LNCaP clone FGC (cell line): ENCODE measurements at places on chromosomes 16 and 17.
A peak's percentile ranks its signal among the peaks of the same experiment; 100 is the strongest.

GRCh38 chr17:51119415-51120356 lies 982 bp downstream of the SPAG9 start:
- DNase-seq = no peak

- DNase-seq = no peak
These were observed 85.4 kb downstream of the IRX3 start for GRCh38 chr16:54201200-54201599.

DNA sequence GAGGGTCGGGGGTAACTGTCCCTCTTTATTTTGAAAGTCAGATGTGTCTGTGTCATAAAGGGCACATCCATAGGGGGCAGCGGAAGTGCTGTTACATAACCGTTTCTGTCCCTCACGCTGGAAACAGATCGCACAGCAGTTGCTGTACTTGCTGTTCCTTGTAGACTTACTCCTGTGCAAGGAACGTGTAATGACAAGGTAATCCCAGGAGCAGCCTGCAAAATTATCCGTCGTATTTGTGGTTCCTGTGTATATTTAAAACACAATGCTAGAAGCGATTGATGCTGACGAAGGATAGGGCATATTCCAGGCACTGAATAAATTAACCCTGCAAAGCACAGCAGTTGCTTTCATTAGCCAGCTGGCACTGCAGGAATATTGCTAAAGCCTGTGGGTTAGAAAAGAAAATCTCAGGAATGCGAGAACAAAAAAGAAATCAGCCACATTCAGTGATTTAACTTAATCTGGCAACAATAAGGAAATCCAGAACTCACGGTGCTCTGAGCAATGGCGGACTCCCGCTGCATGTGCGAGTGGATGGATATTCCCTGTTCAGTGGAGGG lies 76.2 kb downstream of the SPECC1 start:
- DNase-seq = no peak

DNA sequence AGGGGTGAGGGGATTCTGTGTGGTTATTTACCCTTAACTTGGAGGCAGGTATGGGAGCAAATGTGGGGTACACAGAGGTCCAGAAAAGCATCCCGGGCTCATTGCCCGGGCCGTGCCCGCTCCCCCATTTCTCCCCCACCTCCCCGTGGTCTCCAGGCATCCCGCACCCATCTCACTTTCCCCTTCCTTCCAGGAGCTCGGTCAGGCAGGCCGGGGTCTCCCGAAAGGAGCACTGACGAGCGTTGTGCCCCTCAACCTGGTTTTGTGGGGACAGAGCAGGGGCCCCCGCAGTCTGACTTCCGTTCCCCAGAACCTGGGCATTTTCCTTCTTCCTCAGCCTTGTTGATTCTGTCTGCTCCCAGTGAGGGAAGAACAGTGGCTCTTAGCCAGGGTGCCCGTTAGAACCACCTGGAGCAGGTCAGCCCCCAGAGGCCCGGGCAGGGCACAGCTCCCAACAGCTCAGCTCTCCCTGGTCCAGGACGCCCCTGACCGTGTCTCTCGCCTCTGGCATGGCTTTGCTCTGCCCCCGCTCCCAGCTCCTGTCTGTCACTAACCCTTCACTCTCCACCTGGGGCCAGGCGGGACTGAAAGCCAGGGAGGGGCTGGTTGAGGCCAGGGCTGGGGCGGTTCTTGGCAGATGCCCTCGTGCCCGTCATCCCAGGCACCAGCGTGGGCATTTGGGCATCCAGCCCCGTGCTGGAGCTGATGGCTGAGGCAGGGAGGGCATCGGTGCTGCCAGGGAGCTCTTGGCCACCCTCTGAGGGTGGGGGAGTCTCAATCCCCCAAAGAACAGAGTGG lies 12.5 kb upstream of the NUDT16L1 start:
- DNase-seq = no peak

DNA sequence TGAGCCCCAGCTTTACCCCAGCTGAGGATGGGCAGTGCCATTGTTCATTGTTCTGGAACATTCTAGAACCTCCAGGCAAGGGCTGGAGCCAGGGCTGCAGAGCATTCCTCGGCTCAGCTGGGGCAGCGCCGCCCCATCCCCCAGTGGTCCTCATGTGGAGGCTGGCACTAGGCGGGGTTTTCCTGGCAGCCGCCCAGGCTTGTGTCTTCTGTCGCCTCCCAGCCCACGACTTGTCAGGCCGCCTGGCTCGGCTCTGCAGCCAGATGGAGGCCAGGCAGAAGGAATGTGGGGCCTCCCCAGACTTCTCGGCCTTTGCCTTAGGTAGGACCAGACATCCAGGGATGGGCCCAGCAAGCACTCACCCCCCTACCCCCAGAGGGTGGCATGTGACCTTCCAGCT lies at the start of gene TMEM95:
Gene TMEM95, plus strand, starts transcription at position 104 of the 400 bp plus-strand sequence. Its CDS starts 49 bp downstream, at position 153.
- no peak for DNase-seq

- no peak for DNase-seq
These were observed 47.2 kb downstream of the ABCC1 start for GRCh38 chr16:15996432-15997109.

DNA sequence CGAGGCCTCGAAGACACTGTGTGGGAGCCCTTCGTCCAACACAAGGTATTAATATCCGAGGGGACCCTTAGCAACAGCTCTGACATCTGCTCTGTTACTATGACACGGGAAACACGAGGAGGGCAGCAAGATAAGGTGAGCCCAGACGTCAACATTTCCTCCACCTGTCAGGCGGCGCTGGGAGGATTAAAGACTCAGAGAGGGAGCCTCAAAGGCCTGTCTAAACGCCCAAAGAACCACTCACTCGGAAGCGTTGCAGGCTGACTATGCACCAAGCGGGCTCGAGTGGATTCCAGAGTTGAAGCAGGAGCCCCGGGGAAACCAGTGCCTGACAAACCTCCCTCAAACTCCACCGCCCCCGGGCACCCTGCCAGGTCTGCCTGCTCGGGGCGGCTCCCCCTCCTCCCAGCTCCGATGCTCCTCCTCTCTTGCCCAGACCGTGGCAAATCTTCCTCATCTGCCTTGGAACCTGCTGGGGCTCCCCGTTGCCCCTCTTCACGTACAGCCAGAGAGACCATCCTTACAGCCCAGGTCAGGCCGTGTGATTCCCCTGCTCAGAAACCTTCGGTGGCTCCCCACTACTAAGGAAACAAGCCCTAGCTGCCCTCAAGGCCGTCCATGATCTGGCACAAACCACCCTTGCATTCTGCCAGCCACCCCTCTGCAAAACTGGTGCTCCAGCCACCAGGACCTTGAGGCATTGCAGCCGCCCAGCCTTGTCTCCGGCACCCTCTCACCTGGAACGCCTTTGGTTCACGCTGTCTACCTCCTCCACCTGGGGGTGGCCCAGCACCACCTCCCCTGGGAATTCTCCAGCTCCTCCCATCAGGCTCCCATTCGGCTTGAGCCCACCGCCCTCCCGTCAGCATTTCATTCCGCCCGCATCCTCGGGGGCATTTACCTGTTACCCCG lies 16.2 kb downstream of the RPH3AL start:
- DNase-seq = no peak

GRCh38 chr17:50355701-50356341 lies 9.9 kb downstream of the XYLT2 start:
- DNase-seq = no peak

DNA sequence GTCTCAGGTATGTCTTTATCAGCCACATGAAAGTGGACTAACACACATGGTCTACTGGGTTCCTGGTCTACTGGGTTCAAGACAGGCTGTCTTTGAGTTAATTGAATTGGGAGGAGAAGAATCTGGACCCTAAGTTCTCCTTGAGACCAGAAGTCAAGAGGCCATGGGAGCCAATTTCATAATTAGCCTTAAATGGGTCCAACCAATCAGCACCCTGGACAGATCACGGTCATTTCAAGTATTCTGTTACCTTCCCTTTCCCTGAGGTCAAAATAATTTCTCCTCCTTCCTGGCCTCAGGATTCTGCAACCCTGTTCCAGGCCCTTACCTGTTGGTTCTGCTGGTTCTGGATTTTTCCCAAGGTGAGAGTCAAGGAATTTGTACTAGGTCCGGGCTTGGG lies 23.8 kb downstream of the OSBPL7 start:
- DNase-seq = no peak

GRCh38 chr16:30031477-30031918 lies 427 bp upstream of the TLCD3B start:
- DNase-seq = no peak

DNA sequence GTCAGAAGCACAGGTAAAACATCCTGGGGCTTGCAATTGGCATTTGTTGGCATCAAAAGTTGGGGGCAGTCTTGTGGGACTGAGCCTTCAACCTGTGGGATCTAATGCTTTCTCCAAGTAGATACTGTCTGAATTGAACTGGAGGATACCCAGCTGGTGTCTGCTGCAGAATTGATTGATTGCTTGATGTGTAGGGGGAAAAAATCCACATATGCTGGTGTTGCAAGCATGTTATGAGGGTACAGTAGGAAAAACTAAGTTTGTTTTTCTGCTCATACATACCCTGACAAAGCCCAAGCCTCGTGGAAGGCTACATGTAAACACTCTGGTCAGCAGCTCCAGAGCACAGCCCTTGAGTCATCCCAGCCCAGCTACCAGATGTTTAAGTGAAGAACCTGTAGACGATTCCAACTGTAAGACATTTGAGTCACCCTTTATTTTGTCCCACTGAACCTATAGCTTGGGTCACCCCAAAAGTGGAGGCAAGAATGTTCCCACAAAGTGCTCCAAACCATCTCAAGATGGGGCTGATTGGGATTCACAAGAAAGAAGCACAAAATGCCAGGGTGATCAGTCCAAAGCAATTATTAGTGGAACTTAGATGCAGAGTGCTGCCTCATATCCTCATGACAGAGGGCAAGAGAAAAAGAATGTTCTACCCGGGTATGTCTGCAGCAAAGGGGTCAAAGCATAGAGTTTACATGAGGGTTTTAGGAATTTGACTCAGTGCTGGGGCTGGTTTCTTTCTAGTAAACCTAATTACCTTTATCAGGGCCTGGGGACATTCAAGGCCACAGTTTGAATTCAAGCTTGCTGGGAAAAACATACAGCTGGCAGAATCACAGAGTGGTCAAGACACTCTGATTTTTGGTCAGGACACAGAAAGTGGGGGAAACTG lies 9.6 kb upstream of the APPBP2 start:
- no peak for DNase-seq

GRCh38 chr16:4510747-4511426 lies 27.7 kb downstream of the CDIP1 start:
- DNase-seq = no peak

GRCh38 chr16:48499923-48500381 lies 110.0 kb downstream of the N4BP1 start:
- DNase-seq = peak; percentile 92

DNA sequence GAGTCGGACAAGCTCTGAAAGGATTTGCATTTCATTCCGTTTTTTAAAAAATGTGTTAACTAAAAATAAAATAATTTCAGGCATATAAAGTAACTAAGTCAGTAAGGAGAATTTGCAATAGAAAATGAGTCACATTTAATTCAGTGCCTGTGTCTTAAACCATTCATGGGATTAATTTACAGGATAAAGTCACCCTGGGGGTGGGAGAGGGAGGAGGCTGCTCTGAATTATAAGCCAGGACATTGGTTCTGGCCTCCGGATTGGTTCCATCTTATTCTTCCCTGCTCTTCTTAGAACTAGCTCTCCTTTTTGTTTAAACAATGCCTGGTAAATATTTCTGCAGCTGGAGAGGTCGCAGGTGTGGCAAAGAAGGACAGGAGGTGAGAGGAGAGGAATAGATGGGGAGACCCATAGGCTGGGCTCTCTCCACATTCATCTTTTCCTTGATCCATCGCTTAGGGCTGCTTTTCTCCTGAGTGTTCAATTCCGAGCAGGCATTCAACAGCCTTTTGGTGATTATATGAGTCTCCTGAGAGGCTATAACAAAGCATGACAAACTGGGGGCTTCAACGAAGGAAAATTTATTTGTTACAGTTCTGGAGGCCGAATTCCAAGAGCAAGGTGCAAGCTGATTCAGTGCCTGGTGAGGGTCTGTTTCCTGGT lies 319.2 kb downstream of the PHKB start:
- no peak for DNase-seq

GRCh38 chr17:6325051-6325450 lies 109.9 kb downstream of the AIPL1 start:
- no peak for DNase-seq

DNA sequence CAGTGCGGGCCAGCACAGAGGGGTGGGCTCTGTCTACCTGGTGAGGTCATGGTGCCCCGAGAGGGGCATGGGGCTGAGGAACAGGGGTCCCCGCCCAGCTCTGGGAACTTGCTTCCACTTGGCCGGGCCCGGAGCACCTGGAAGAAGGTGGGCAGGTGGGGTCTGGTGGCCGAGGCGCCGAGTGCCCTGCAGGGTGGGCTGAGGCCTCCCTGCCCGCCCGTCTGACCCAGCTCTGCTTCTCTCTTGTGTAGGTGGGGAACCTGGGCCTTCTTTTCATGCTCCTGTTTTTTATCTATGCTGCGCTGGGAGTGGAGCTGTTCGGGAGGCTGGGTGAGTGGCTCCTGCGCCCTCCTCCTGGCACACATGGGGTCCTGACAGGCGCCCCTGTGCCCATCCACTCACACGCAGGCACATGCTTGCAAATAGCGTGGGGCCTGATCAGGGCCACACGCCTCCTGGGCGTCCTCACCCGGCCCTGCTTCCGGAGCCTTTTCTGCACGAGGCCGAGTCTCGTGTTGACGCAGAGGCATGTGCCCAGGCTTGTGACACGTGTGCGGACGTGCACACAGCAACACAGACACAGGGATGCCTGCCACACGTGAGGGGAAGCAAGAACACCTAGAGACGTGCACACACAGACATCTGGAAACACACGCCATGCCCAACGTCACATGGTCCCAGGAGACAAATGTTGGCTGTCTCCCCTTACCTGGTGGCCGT lies 8.2 kb downstream of the TPSG1 start:
- DNase-seq = no peak

DNA sequence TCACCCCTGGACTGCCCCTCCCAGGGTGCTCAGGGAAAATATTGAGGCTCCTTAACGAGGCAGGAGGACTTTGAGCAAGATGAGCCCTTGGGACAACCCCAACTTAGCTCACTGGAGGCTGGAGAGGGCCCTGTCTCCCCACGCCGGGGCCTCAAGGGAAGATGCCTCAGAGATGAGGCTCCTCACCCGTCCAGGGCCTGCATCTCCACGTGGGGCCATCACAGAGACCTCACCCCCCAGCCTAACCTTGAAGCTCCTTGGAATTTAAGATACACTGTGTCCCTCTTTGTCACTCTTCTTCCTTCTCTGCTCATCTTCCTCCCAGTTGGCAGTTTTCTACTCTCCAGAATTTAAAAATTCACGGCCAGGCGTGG lies 11.2 kb downstream of the COX4I1 start:
- DNase-seq = no peak

GRCh38 chr16:86393907-86394626 lies 116.3 kb upstream of the FOXF1 start:
- DNase-seq = no peak

DNA sequence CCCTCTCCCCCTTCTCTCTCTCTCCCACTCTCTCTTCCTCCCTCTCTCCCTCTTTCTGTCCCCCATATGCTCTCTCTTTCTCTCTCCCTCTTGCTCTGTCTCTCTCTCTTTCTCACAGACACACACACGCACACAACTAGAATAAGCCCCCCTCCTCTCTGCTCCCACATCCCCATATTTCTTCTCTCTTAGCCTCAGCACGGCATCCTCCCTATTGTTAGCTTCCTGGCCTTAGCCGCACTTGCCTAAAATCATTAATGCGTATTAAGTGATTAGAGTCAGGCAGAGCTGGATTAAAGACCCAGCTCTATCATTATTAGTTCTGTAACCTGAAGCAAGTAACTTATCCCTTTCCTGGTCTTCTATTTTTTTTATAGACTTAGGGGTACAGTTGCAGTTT lies 319.0 kb upstream of the C16orf82 start:
- no peak for DNase-seq

- DNase-seq = no peak
These were observed 623 bp downstream of the E4F1 start for GRCh38 chr16:2223942-2224486.

- DNase-seq = no peak
These were observed 15.3 kb upstream of the TRIM37 start for GRCh38 chr17:59121901-59122480.
